ENCODE measurements at places on chromosomes 7 and 10. TPM values are rescaled to one million over a fixed set of nuclear protein-coding genes. Genes with fewer than 3 reads are reported as not detected.

DNA sequence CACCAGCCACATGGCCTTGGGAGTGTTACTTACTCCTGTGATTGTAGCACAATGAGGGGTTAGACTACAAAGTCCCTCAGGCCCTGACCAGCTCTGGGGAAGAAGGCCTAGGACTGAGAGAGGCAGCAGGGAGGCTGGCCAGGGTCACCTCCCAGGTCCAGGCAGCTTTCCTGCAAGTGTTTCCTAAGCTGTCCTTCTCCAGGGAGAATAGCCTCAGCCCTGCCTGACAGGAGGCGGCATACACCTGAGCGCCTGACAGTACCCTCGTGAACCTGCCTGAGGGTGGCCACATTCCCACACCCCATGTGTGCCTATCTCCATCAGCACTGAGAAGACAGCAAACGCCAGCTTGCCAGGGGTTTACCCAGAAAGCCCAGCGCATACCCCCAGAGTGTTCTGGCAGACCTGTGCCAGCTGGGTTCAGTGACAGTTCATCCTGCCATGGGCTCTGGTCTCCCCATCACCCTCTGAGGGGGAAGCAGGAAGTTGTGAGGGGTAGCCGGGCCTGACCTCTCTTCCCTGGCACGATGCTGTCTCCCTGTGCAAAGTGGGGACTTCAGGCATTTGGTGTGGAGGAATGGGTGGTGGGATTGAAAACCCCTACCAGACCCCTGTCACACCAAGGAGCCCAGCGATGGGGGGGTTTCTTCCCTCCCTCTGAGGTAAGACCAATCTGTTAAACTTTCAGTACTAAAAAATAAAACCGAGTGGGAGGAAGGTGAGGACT lies 56.3 kb upstream of the CAMK2B start:
- DNase-seq, result no peak

DNA sequence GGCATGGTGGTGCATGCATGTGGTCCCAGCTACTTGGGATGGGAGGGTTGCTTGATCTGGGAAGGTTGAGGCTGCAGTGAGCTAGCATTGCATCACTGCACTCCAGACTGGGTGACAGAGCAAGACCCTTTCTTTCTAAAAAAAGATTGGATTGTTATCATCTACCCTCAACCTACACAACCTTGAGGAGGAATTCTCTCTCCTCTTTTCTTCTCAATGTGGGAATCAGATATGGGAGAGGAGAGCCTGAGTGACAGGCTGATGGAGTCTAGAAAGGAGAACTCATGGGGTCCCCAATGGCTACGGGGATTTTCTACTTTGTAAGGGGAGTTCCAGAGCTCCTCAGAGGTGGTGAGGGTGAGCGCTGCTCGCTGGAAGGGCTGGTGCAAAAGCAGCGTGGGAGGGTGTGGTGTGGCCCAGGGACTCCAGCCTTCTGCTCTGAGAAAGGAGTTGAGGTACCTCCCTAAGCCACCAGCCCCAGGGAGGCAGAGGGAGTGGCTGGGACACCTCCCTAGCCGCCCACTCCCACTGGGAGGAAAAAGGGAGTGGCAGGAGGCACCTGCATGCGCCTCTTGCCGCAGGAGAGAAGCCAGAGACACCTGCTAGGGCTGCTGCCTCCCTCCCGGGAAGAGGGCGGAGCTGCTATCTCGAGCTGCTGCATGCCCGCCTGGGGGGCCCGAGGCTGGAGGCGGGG lies 48.4 kb downstream of the GATA3 start:
- no peak for DNase-seq

DNA sequence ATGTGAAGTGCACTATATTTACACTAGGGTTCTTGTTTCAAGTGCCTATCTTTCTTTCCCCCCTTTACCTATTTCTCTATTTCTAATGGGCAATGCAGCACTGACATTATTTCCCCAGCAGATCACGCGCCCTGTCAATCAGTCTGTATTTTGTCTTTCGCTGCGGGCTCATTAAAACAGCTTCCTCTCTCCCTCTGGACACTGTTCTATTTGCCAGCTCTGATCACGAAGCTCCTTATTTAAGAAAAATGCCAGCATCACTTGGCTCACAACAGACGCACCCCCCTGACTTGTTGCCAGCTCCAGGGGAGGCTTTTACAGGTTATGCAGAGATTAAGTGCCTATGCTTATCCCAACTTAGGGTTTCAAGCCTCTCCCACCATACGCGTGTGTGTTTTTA lies 78.5 kb downstream of the EBF3 start:
- no peak for DNase-seq

- no peak for DNase-seq
These were observed 75.7 kb upstream of the ELN start for GRCh38 chr7:73952266-73952665.

DNA sequence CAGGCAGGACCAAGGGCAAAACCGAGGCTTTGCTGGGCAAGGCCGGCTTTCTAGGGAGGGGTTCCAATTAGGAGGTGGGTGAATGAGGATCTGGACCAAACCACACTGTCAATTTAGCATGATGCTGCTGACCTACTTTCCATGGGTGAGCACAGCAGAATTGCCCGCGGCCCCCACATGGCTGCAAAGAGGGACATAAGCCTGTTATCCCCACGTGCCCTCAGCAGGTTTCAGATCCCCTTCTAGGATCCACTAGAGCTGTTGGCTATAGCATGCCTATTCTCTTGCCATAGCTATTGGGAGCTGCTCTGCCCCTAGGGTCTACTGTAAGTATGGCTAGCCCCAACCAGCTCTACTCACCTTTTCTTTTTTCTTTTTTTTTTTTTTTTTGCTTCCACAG lies 102.8 kb downstream of the COL13A1 start:
- no peak for DNase-seq

GRCh38 chr10:130377986-130378540 lies 241.9 kb downstream of the GLRX3 start:
- no peak for DNase-seq

DNA sequence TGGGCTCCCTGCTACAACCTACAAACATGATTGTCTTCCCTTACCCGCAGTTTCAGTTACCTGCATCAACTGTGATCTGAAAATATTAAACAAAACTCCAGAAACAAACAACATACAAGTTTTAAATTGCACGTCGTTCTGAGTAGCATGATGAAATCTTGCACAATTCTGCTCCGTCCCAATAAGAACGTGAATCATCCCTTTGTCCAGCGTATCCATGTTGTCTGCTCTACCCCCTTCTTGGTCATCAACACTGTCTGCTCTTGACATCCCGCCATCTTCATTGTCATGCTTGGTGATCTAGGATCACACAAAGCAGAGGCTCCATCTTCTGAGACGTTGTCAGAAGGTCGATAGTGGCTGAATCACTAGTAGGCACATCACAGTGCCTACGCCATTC lies 53.9 kb downstream of the ACADSB start:
- DNase-seq, result no peak

DNA sequence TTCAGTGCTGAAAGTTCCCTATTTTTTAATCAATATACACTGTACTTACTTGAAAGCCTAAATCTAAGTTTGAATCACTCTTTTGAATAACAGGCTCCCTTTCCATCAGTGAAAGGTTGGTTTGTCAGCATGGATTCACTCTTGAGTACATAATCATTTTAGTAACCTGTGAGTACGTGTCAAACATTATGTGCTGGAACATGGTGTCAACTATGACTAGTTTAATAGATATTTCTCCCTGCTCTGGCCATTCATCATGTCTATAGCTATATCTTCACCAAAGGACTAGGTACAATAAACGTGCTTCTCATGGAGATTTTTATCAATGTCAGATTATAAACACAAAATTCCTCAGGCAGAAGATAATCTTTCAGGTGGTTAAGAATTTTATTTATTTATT lies 61.7 kb upstream of the MDFIC start:
- DNase-seq, result no peak

GRCh38 chr10:88383276-88383675 lies 199.8 kb downstream of the RNLS start:
- no peak for DNase-seq

GRCh38 chr7:1508277-1508758 lies 4.1 kb upstream of the INTS1 start:
- no peak for DNase-seq

GTPBP10 gene
- polyA plus RNA-seq, result 15.9 TPM

SLC39A12 gene
- polyA plus RNA-seq, result not detected

NYAP1 gene
- 1.8 TPM for polyA plus RNA-seq

COBL gene
- 117 TPM for polyA plus RNA-seq

BTBD16 gene
- polyA plus RNA-seq, result 0.13 TPM

HMX3 gene
- not detected for polyA plus RNA-seq

ELN gene
- 91.6 TPM for polyA plus RNA-seq

All from forelimb muscle (tissue), 1 donor.